ENCODE measurements at places on chromosomes 11 and 22. TPM values are rescaled to one million over a fixed set of nuclear protein-coding genes. Genes with fewer than 3 reads are reported as not detected.

The SLN gene
- 2,485 TPM for polyA plus RNA-seq

The GAL3ST3 gene
- not detected for polyA plus RNA-seq

The OR9G4 gene
- polyA plus RNA-seq: not detected

The RIBC2 gene
- not detected for polyA plus RNA-seq

The HEPN1 gene
- 0.04 TPM for polyA plus RNA-seq
